ENCODE measurements at places on chromosomes 5 and 9.

GRCh38 chr9:71624728-71625127 is 143.6 kb downstream of the CEMIP2 start:
- DNase-seq, result no peak

- DNase-seq, result no peak
Measured at GRCh38 chr9:87883990-87884389, 1.3 kb downstream of the SPATA31E1 start.

DNA sequence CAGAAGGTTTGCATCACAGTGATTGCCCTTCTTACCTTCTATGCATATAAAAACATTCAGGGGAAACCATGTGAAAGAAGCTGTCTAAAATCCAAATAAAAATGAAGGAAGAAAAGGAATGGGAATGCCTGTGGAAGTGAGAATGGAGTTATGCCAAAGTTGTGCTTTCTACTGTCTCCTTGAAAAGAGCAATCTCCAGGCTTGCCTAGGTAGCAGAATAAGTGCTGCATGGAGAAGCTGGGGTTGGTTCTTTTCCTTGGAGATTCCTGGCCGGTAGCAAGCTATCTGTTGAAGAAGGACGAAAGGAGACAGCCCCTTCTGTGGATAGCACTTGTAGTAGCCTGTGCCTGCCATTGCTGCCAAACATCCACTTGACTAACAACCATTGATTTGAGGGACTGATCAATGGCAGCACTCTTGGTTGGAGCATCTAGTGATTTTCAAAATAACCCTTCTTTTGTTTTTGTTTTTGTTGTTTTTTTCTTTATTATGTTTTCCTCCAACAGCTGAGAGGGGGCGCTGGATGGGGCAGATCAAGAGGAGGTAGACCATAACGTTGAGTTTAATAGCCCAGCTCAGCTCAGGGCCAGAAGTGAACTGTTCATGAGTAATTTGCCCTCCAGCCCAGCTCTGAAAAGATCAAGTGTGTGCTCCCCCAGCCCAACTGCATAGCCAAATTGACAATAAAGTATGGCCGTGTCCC is 1.6 kb downstream of the PLCXD3 start:
- DNase-seq, result no peak

- DNase-seq, result no peak
Measured at GRCh38 chr5:82295144-82295543, 17.0 kb upstream of the RPS23 start.

DNA sequence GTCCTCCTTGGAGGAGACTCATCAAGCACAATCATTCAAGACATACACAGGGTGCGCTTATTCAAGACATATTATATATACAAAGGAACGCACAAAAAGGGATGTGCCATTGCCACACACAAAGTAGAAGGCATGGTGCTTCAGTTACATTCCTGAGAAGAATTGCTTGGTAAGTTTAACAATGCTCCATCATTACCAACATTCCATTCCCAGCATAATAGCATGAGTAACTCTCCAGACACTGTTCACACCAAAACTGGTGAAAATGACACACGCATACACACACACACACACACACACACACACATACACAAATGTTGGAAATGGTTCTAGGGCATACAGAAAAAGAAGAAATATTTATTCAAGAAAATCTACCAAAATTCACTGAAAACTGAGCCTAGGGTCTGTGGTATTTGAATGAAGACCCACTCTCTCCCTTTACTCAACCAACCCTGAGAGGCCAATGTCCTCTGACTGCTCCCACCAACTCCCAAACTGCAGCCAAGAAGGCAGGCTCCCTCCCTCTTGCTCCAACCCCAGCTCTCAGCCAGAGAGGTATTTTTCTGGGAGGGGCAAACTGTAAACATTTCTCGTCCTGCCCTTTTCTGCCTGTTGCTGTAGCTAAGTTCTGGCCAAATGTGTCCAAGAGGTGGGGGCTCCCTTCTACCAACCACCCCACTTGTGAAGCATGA is 19.9 kb downstream of the UGT3A1 start:
- DNase-seq, result no peak

- no peak for DNase-seq
Measured at GRCh38 chr5:90264689-90265544, 144.6 kb downstream of the CETN3 start.

DNA sequence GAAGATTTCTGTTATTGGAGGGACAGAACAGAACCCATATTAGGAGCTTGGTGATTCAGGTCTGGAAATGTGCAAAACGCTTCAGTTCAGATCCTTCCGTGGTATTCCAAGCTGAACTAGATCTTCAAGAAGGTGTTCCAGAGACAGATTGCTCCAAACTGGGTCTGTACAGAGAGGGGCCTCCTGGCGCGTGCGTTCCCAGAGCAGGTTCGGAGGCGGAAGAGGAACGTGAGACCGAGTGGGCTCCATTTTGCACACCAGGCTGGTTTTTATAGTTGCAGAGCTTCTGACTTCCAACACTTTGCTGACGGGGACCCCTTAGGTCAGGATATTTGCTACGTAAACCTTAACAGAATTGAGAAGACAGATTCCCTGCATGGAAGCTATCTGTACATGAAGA is 16.7 kb upstream of the RPL26L1 start:
- no peak for DNase-seq

- DNase-seq, result no peak
Measured at GRCh38 chr5:177973066-177973635, 22.9 kb downstream of the PROP1 start.

DNA sequence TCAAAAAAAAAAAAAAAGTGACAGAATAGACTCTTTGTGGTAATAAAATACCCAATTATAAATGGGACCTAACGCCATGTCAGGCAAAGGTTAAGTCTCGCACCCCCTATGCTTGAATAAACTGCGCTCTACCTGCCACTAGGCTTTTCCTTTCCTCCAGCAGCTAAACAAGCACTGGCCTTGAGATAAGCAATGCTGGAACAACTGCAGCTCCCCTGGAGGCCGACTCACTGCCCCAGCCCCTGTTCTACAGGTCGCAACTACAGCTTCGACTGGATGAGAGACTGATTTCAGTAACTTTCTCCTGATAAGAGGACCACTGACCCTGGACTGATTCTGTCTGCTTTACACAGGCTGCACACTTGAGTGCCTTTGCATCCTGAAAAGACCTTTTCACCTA is 210.2 kb downstream of the HSPA4 start:
- DNase-seq, result no peak

GRCh38 chr5:103041071-103041676 is 78.8 kb downstream of the GIN1 start:
- no peak for DNase-seq

- no peak for DNase-seq
Measured at GRCh38 chr9:8208465-8208864, 408.9 kb upstream of the DMAC1 start.

- no peak for DNase-seq
Measured at GRCh38 chr9:135783540-135784245, 81.7 kb downstream of the KCNT1 start.

DNA sequence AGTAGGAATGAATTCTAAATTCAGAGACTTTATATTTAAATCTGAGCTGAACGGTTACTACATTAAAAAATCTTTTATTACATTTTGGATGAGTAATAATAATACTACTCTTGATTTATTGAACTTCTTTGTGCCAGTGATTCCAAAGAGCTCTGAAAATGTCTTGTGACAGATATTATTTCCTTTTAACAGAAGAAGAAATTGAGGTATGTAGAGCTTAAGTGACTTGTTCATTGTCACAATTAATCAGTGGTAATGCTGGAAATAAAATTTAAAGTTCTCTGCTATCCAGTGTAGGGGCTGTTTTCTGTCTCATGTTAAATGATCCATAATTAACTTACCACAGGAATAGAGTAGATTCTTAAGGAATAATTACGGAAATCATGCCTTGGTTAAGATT is 335.3 kb downstream of the KIAA0825 start:
- no peak for DNase-seq

DNA sequence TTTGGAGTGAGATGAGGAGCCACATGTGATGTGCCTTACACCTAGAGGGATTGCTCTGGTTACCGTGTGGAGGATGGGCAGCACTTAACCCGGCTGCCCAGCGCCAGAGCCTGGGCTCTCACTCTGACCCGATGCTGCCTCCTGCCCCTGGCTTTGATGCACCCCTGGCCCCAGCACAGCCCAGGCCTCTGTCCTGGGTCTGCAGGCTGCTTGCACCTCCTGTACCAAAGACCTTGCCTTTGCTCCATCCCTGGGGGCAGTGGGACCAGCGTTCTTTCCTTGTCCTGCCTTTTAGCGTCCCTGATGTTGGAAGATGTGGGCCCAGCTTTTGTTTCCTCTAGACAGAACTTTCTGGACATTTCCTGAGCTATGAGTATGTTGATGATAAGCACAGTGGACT is 40.4 kb downstream of the FGF18 start:
- DNase-seq, result no peak

- DNase-seq, result no peak
Measured at GRCh38 chr9:35862328-35862727, 7.9 kb downstream of the OR13J1 start.

DNA sequence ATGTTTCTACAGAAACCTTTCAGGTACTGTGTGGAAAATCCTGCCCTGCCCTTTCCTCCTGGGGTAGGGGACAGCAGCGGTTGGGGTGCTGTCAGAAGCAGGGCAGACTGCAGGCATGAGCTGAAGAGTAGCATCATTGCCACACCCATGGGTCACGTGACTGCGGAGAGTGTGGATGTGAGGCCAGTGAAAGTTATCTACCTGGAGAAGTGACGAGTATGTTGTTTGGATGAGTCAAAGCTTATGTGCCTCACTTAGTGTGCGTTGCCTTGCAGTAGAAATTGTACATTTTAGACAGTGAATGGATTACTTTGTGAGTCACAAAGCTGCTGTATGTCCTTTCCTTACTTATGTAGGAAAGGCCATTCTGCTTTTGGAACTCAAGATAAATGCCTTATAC is 21.7 kb upstream of the ACTBL2 start:
- DNase-seq, result no peak

DNA sequence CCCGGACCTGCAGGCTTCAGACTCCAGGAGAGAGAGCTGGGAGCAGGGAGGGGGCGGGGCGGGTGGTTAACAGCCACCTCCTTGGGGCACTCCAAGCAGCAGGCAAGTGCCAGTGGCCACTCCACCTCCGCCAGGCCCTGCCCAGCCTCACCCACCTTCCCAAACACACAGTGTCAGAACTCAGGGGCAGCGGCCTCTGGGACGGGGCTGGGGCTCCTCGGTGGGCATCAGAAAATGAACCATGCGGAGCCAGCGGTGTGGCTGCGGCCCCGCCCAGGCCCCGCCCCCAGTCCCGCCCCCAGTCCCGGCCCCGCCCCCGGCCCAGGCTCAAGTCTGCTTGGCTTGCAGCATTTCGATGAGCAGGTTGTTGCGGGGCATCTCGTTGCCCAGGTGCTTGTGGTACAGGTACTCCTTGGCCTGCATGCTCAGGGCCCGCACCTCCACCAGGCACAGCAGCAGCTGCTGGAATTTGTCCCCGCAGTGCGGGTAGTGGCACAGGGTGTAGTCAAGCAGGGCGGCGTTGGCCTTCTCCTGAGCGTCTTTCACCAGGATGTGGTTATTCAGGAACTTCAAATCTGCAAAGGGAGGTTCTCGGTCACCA is 24.7 kb downstream of the NR5A1 start:
- no peak for DNase-seq

DNA sequence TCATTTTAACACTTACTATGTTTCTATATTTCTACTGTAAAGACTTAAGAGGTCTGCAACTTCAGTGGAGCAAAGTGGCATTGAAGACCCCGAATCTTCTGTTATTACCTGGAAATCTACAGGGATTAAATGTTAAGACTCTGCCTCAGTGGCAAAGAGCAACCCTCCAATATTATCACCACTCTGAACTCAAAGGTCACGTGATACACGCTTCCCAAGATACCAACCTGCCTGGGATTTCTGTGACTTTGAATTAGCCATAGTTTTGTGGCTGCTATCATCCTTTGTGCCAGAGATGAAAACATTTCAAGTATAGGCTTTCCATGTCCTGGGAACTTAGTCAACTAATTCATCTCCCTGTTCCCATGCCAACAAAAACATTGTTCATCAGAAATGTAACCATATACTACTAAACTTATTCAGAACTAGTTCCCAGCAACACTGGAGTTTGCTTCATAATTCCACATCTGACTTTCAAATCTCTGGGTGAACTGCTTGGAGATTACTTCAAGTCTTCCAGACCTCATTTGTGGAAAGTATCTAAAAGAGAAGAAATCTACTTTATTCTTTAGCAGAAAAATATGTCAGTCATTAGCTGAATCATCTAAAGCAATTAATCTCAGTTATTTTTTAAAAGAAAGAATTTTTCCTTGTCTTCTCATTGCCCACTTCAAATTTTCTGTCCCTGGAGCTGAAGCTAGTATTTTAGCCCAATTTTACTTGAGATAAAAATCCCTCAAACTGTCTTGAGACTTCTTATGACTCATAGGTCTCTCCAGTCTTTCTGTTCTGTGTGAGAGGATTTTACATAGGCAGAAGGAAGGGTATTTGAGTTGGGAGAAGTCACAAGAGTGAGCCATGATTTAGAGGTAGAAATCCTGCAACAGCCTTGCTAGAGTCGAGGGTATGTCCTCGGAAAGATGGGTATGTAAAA is 83.0 kb downstream of the ZNF462 start:
- DNase-seq, result no peak

- DNase-seq, result no peak
Measured at GRCh38 chr5:127311781-127312525, 21.4 kb downstream of the MEGF10 start.

GRCh38 chr9:92294297-92294676 is 790 bp upstream of the IARS1 start:
- DNase-seq, result no peak

DNA sequence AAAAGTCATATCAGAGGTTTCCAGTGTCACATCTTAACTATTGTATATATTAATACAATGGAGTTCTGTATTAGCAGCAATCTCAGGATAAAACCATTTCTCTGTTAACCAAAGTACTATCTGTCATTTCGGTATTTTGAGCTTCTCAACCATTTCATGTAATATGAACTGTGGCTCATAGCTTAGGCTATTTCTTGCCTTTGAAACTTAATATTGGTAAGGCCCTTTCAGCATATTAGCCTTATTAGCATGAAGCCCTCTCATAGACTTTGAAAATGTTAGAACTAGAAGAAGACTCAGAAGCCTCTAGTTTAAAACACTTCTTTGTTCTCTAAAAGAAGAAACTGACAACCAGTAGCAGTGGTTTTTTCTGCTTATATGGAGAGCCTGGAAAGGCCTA is 731 bp downstream of the CAVIN4 start:
- no peak for DNase-seq

Data from cortex of kidney (tissue), 1 donor.